Amniotic stem cell (primary cell): ENCODE measurements at places on chromosomes 12 and 14.

GRCh38 chr12:32418221-32418620 is 18.9 kb downstream of the FGD4 start:
- DNase-seq = no peak

DNA sequence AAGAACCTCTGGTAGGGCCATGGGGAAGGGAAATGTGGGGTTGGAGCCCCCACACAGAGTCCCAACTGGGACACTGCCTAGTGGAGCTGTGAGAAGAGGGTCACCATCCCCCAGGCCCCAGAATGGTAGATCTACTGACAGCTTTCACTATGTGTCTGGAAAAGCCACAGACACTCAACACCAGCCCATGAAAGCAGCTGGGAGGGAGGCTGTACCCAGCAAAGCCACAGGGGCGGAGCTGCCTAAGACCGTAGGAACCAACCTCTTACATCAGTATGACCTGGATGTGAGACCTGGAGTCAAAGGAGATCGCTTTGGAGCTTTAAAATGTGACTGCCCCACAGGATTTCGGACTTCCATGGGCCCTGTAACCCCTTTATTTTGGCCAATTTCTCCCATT is 97.8 kb downstream of the HMGA2 start:
- DNase-seq = no peak

- DNase-seq = no peak
Observed at GRCh38 chr12:47268501-47269454, 189.0 kb upstream of the AMIGO2 start.

GRCh38 chr12:56995201-56995929 is 11.0 kb downstream of the ZBTB39 start:
- DNase-seq = no peak

DNA sequence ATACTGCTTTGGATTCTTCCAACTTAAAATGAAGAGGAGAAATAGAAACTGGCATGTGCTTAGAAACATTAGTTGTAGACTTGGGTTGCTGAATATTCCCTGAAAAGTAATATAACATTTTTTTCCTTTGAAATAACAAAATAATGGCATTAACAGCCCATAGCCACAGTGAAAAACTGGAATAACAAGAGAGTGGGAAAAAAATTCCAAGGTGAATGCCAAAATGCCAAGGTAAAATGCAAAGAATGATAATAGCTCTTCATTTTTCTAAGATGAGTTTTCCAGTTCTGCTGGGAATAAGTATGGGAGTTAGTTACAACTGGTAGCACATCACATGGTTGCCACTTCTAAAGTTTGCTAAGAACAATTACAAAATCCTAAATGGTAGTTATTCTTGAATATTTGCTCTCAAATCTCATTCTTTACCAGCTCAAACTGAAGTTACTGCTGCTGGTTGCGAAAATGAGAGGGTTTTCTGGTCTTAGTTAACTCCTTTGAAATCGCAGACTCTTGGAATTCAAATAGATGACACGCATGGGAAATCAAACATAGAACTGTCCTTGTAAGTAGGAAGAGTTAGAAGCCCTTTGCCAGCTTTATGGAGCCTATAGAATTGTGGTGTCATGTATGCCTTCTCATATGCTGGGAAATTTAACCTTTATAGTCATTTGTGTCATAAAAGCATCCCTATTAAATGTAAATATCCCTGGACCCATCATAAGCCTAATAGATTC is 165.0 kb upstream of the DCN start:
- DNase-seq = no peak

DNA sequence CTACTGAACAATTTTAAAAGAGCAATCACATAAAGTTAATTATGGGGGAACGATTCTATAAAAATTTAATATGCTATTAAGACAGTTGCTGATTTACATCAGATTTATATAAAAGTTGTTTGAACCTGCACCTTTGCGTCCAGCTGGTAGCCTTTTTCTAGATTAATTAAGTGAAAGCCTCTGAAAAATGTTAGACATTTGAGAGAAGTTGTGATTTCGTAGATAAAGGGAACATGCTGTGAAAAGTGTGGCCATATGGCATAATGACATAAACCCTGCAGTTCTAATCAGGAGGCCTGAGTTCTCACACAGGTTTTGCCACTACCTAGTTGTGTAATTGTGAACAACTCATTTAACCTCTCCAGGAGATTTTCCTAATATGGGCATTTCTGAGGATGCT is 187.2 kb downstream of the TMTC2 start:
- no peak for DNase-seq

- DNase-seq = no peak
Observed at GRCh38 chr12:724194-724855, 28.1 kb upstream of the WNK1 start.

GRCh38 chr14:80425686-80426085 is 214.4 kb upstream of the DIO2 start:
- DNase-seq = peak; percentile 88

DNA sequence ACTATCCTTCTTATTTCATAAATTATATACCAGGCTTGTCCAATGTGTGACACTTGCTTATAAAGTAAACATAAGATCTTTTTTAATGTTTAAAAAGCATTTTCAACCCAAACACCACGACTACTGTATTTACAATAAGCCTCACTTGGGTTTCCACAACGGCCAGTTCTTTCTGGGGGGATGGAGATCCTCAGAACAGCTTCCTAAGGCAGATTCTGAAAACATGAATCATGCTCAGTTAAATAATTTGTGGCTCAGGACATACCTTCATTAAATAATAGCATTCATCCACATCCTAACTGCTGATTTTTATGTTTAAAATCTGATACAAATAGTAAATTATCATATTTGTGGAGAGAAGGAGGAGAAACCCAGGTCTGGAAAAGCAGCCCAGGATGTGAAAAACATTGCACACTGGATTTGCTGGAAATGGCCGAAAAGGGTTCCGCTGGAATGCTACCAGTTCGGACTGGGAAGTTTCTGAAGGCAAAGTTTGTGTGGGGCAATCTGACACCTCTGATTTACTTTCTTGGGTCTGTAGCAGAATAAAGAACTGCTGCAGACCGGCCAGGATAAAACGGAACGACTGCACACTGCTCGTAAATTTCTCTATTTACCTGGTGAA is 597 bp downstream of the GLT8D2 start:
- DNase-seq = peak; percentile 21

DNA sequence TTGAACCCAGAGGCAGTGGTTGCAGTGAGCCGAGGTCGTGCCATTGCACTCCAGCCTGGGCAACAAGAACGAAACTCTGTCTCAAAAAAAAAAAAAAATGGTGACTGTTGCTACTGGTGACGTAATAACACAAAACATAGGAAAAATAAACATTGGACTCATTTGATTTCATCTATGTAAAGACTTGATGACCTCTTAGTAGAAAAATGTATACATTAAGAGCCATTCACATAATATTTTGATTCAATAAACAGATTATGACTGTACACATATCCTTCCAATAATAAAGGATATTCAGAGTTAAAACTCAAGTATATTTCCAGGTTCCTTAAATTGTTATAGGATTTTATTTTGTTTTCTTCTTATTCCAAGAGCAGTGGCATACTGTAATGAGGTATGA is 65.7 kb upstream of the AEBP2 start:
- DNase-seq = no peak

GRCh38 chr14:22419620-22420019 is 169.4 kb downstream of the DAD1 start:
- DNase-seq = no peak
